Fibroblast of skin of abdomen (primary cell): ENCODE measurements at places on chromosomes 1 and 21.

GRCh38 chr1:39407896-39408640, 83.4 kb upstream of the BMP8A start:
- DNase-seq, result no peak

DNA sequence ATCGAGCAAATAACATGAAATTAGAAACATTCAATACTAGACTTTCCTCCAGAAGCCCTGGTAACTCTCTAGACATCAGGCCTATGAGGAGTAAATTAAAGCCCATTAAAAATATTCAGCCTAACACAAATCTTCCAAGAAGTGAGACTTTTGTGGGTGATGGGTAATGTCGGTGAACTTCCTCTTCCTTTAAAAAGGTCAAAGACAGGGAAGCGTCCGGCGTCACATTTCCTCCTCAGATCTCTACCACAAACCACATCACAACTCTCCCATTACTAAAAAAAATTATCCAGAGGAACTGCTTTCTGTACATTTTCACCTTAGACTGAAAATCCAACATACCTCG, 1.4 kb downstream of the EIF4G3 start:
- peak; percentile 25 for DNase-seq

DNA sequence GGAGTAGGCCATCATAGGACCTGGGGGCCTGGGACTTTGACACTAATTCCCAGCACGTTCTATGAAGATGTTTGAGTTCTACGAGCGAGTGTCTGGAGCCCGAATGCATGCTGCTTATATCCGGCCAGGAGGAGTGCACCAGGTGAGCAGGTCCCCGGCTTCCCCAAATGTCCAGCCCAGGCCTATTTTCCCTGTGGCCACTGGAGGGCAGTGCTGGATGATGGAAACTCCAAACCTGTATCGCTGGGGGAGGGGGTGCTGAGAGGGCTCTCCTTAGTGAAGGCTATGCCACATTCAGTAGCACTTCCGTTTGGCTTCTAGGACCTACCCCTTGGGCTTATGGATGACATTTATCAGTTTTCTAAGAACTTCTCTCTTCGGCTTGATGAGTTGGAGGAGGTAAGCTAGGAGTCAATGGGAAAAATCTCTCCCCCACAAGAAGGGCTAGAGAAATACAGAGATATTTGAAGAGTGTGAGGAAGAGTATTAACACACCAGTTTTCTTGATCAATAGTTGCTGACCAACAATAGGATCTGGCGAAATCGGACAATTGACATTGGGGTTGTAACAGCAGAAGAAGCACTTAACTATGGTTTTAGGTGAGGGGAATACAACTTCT, 5.2 kb upstream of the FCER1G start:
- DNase-seq, result peak; percentile 60

DNA sequence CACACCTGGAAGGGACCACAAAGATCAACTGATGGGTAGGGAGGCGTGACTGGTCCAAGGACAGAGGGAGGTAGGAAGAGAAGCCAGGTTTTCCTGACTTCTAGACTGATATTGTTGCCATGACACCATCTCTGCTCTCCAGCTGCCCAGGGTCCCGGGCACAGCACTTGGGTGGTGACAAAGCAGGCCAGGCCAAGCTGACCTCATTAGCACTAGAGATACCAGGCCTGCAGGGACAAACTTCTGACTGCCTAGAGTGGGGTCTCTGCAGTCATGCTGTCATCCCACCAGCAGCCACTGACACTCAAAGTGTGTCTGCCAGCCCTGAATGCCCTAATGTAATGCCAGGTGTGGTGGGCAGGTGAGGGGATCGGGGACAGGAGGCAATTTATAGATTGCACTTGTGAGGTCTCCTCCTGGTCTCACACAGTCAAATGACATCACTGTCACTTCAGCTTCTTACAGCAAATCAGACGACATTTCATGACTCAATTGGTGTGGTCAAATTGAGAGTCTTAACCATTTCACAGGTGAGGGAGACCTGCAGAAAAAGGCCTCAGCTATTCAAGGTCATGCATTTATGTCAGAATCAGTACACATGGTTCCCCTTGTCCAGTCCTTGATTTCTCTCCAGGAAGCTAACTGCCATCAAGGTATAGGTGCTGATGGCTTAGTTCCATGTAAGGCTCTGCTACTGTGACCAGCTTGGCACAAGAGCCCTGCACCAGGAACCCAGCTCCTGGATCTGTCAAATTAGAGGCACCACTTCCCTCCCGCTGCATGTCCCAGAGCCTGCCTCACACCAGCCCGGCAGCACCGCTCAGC, 2.7 kb downstream of the SLC9A1 start:
- DNase-seq, result no peak

GRCh38 chr21:43953021-43953420, 59.1 kb upstream of the TRAPPC10 start:
- DNase-seq, result no peak

- DNase-seq, result no peak
These were observed 4.4 kb upstream of the BATF3 start for GRCh38 chr1:212703991-212704564.

- DNase-seq, result no peak
These were observed 15.1 kb upstream of the MAB21L3 start for GRCh38 chr1:116096013-116096618.

- DNase-seq, result no peak
These were observed 137.2 kb downstream of the ADGRL2 start for GRCh38 chr1:81937791-81938450.

- peak; percentile 32 for DNase-seq
These were observed 106.8 kb upstream of the USP24 start for GRCh38 chr1:55321942-55322341.
